Fibroblast of the aortic adventitia (primary cell): ENCODE measurements at places on chromosomes 6 and 20. TPM values are rescaled to one million over a fixed set of nuclear protein-coding genes. Genes with fewer than 3 reads are reported as not detected.
A peak's percentile ranks its signal among the peaks of the same experiment; 100 is the strongest.

Gene EEF1E1
- total RNA-seq: 10.1 and 66.1 TPM in 2 replicates

GRCh38 chr6:130696806-130697205 lies 130.4 kb upstream of the SMLR1 start:
- DNase-seq: peak; percentile 52

Gene TRIM15
- not detected in 2 replicates for total RNA-seq

DNA sequence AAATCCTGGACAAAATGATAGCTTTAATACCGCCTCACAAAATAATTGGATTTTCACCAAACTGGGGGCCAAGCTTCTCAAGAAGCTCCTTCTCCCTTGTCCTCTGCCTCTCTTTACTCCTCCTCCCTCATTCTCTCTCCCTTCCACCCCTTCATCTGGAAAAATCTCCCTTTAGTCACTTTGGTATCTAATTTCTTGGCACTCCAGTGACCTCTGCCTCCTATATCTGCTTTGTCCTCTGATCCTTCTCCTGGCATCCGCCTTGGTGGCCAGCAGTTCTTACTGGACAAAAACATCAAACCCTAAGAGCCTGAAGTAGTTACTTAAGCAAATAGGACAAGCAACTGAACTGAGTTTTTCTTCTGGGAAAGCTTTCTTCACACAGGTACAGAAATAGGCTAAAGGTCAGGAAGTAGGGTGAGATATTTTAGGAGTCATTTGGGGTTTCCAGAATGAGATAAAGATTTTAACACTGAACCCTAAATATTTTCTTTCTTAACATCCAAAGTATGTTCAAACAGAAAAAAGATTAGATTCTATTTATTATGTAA lies 220.7 kb downstream of the ARHGAP18 start:
- no peak for DNase-seq

DNA sequence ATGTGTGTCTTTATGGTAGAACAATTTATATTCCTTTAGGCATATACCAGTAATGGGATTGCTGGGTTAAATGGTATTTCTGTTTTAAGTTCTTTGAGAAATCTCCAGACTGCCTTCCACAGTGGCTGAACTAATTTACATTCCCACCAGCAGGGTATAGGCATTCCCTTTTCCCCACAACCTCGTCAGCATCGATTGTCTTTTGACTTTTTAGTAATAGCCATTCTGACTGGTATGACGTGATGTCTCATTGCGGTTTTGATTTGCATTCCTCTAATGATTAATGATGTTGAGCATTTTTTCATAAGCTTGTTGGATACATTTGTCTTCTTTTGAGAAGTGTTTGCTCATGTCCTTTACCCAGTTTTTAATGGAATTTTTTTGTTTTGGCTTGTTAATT lies 5.3 kb upstream of the TASP1 start:
- DNase-seq: peak; percentile 21

Gene GPR6
- total RNA-seq: not detected in 2 replicates

DNA sequence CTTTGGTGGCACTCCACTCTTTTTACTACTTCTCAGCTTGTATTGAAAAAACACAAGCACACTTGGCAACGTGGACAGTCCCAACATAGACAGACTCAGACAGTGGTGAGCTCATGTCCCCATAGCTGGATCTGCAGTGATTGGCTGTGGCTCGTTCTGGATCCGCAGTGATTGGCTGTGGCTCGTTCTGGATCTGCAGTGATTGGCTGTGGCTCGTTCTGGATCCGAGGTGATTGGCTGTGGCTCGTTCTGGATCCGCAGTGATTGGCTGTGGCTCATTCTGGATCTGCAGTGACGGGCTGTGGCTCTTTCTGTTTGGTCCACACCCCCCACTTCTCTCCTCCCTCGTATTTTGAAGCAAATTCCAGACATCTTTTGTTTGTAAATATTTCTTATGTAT lies 28.0 kb downstream of the OSBPL2 start:
- no peak for DNase-seq

Gene MCHR2
- not detected in 2 replicates for total RNA-seq

DNA sequence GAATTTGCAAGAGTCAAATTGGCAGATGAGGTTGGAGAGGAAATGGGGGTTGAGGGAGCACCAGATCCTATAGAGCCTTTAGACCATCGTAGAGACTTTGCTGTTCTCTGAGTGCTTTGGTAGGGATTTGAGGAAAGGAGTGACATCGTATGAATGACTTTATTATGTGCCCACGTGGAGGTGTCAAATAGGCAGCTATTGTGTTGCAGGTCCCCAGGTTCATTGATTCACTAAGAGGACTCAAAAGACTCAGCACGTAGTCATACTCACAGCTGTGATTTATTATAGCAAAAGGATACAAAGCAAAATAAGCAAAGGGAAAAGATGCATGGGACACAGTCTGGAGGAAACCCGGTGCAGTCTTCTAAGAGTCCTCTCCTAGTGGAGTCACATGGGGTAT lies 2.2 kb downstream of the MTRES1 start:
- DNase-seq: no peak

DNA sequence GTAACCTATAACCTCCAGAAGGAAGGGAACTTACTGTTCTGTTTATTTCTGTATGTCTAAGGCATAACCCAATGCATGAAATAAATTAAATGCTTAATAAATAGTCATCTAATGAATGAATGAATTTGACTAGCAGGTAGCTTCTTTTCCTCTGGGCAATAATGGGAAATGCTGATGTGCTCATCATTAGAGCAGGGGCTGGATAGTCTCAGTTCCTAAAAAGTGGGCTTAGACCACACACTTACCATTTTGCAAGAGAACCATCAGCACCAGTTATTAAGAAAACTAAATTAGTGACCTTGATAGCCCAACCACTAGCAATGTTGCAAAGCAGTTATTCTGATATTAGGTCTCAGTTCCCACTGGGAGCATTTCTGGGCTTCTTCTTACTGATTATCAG lies 449.7 kb downstream of the CDC5L start:
- DNase-seq: no peak

Gene FILIP1
- total RNA-seq: 0.45 and 5.5 TPM in 2 replicates

Gene PAQR8
- total RNA-seq: 3.5 and 8.6 TPM in 2 replicates

- DNase-seq: no peak
Measured at GRCh38 chr6:32775071-32775470, 11.7 kb upstream of the HLA-DQB2 start.

GRCh38 chr20:63881451-63882226 lies 13.3 kb upstream of the DNAJC5 start:
- no peak for DNase-seq

Gene PRRT1
- total RNA-seq: 0.41 and 0.54 TPM in 2 replicates

Gene GRM4
- total RNA-seq: 0.08 TPM in 1 of 2 replicates, not detected in the other

DNA sequence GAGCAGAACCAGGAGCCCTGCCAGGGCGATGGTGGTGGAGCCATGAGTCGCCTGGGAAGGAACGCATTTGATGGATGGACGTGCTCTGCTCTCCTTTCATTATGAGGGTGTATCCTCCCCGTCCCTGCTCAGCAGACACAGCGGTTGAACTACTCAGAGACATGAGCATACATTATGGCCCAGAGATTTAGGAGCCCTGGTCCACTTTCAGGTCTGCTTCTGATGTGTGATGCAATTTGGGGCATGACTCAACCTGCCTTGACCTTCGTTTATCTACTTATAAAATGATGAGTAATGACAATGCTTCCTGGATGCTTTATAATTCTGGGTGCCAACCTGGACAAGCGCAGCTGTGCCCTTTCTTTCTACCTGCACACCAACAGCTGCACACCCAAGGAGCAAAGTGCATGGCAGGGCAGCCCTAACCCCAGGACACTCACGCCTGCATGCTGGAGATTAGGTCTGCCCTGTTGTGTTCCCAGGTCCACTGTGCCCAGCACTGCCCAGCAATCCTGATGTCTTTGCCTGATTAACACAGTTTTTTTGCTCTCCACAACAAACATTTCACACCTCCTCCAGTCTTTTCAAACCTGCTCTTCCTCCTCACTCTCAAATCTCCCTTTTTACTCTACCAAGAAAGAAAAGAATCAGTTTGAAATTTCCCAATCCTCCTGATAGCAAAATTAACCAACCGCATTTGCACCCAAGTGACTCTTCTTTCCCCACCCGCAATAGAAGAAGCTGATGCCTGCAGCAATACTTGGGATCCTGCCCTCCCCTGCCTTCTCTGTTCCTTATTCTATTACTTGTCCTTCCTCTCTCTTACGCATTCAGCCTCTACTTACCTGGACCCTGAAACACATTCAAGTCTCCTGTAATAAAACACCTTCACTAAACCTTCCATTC lies 81.2 kb downstream of the EZR start:
- DNase-seq: peak; percentile 56

DNA sequence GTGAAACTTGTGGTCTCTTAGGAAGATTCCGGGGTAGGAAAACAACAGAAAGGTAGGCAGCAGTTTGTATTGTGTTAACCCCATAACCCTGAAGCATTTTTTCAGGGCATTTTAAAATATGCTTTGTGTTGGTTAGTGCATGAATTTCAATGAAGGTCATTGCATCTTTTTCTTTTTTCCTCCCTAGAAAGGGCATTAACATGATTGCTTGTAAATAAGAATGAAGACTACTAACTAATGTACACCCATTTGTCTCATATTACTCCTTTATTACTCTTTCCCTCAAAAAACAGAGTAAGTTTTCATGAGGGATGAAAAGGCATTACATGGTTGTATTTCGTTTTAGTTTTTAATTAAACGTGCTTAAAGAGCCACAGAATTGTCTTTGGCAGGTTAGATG lies 141.4 kb downstream of the OGFRL1 start:
- DNase-seq: no peak
